ENCODE measurements at places on chromosomes 3 and 15. TPM values are rescaled to one million over a fixed set of nuclear protein-coding genes. Genes with fewer than 3 reads are reported as not detected.

STRIT1 gene
- total RNA-seq = not detected

- peaks cover 7% of the 10 kb centered on the region for H3K4me1 ChIP-seq
- H3K4me3 ChIP-seq = no peak overlapping the region
- peaks cover 8% of the 10 kb centered on the region for H3K27me3 ChIP-seq
- no peaks in the 10 kb centered on the region for H3K36me3 ChIP-seq
These were observed 16.0 kb upstream of the MRPS22 start for GRCh38 chr3:139327861-139328260.

TRAT1 gene
- total RNA-seq = not detected

ADGRG7 gene
- not detected for total RNA-seq

DNA sequence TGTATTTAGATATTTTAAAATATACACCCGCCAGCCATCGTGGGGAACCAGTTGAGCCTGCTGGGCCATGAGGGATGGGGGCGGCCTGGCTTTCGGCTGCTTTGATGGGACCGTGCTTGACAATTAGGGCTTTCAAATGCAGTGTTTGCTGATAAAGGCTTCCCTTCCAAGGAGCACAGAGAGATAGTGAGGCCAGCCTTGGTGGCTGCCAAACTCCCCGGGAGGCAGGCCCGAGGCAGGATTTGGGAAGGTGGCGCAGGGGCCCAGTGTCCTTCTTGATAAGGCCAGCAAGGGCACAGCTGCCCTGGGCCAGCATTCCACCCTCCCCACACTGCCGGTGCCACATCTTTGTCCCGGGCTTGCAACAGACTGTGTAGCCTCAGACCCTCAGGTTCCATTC, 75.6 kb downstream of the LINGO1 start:
- no peak overlapping the region for H3K4me3 ChIP-seq
- no peak for DNase-seq
- no peak overlapping the region for H3K27ac ChIP-seq
- H3K4me1 ChIP-seq = no peaks in the 10 kb centered on the region
- H3K27me3 ChIP-seq = no peaks in the 10 kb centered on the region

- peaks cover 29% of the 10 kb centered on the region for H3K4me1 ChIP-seq
- no peak overlapping the region for H3K4me3 ChIP-seq
- no peaks in the 10 kb centered on the region for H3K36me3 ChIP-seq
- DNase-seq = no peak
These were observed 53.4 kb downstream of the UBE2E1 start for GRCh38 chr3:23859012-23859743.

- H3K36me3 ChIP-seq = peaks cover 9% of the 10 kb centered on the region
- no peak overlapping the region for H3K27ac ChIP-seq
- H3K4me3 ChIP-seq = no peak overlapping the region
- DNase-seq = no peak
- H3K4me1 ChIP-seq = no peaks in the 10 kb centered on the region
- no peaks in the 10 kb centered on the region for H3K27me3 ChIP-seq
These were observed 71.1 kb downstream of the LRRFIP2 start for GRCh38 chr3:37103103-37103808.

FOXP1 gene
- total RNA-seq = 22.1 TPM

GRCh38 chr3:46906471-46907058, 29.0 kb downstream of the PTH1R start:
- no peak for DNase-seq
- no peaks in the 10 kb centered on the region for H3K36me3 ChIP-seq
- H3K27me3 ChIP-seq = no peaks in the 10 kb centered on the region
- H3K4me3 ChIP-seq = no peak overlapping the region
- H3K4me1 ChIP-seq = peaks cover 12% of the 10 kb centered on the region
- no peak overlapping the region for H3K27ac ChIP-seq

KLHL18 gene
- total RNA-seq = 8.0 TPM

CCDC51 gene
- 15.9 TPM for total RNA-seq

MRPS11 gene
- total RNA-seq = 65.3 TPM

Data from SJSA1 (cell line).